ENCODE measurements at places on chromosomes 1 and 21.

- no peak for DNase-seq
Measured at GRCh38 chr1:47351305-47351704, 17.7 kb downstream of the CMPK1 start.

DNA sequence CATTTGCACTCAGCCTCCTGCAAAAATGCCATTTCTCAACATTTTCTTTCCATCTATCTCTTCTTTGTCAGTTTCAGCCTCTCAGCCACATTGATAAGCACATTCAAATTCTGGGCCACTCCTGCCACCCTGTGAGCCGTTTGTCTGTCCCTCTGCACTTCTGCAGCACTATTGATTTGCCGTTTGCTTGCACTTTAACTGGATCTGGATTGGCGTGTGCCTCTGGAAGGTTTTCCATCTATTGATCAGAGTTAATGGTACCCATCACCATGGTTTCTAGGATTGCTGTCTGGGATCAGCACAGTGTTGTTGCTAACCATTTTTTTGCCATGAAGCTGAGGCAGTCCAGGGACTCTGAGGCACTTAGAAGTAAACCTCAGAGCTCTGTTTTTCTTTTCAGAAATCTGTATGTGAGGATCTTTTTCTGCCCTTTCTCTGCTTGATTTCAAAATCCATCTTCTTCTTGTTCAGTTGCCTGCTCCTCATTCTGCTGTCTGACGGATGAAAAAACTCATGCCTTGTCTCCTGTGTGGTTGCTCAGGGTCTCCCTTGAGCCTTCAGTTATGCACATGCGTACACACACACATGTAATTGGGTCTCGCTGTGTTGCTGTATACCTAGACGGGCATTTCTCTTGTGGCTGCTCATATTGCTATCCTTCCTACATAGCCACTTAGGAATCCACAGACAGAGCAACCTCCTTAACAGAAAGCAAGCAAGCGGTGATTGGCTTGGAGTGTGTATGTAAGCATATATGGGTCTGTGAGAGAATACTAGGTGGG, 67.9 kb downstream of the NOS1AP start:
- DNase-seq, result no peak

GRCh38 chr1:145956781-145957442, 905 bp downstream of the LIX1L start:
- DNase-seq, result no peak

- peak; percentile 4 for DNase-seq
Measured at GRCh38 chr1:23673086-23673813, 18.4 kb upstream of the RPL11 start.

- DNase-seq, result no peak
Measured at GRCh38 chr1:86866665-86867064, 47.3 kb downstream of the SELENOF start.

- peak; percentile 1 for DNase-seq
Measured at GRCh38 chr1:1858382-1859086, 32.4 kb downstream of the GNB1 start.

DNA sequence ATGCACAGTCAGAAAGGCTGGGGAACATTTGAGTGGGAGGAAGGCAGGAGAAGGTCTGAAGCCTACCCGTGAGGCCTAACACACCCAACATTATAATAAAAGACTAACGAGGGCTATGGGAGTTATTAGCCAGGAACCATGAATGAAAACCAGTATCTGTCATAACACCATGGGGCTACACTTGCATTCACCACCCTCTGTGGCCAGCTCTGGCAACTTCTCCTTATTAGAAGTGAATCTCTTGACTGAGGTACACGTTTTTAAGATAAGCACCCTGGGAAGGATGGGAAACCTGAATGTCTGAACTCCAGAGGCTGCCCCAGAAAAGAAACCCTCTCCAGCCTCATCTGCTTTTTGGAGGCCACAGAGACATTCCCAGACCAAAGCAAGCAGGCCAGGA, 204.3 kb upstream of the RAB4A start:
- peak; percentile 11 for DNase-seq

GRCh38 chr1:182614796-182615454, 10.7 kb upstream of the RGS16 start:
- DNase-seq, result peak; percentile 68

- DNase-seq, result peak; percentile 20
Measured at GRCh38 chr21:20443558-20444155, 554.6 kb upstream of the NCAM2 start.

- DNase-seq, result no peak
Measured at GRCh38 chr1:174964972-174965361, 34.8 kb upstream of the CACYBP start.

- no peak for DNase-seq
Measured at GRCh38 chr1:59005491-59006288, 221.8 kb upstream of the JUN start.

- DNase-seq, result no peak
Measured at GRCh38 chr1:64848803-64849202, 103.9 kb downstream of the RAVER2 start.

DNA sequence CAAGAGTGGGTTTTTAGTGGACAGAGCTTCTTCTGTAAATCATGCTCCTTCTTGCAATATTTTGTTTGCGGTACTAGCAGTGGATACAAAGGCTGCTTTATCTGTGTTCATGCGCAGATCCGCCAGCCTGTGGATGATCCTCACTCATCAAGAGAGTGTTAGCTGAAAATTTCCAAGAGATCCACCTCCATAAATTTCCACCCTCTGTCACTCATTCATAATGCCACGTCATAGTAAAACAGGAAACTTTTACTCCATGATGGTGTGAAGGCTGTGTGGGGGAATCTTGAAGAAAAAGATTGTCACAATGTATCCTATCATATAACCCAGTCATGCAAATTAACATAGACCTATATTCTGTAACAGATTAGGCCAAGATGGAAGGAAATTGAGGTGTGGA, 4.4 kb upstream of the MAPKAPK2 start:
- no peak for DNase-seq

- DNase-seq, result peak; percentile 92
Measured at GRCh38 chr21:34534522-34534921, 22.5 kb upstream of the KCNE1 start.

- DNase-seq, result no peak
Measured at GRCh38 chr1:56017336-56017735, 562.0 kb downstream of the PLPP3 start.

GRCh38 chr1:2971609-2972008, 49.7 kb upstream of the ACTRT2 start:
- DNase-seq, result no peak

DNA sequence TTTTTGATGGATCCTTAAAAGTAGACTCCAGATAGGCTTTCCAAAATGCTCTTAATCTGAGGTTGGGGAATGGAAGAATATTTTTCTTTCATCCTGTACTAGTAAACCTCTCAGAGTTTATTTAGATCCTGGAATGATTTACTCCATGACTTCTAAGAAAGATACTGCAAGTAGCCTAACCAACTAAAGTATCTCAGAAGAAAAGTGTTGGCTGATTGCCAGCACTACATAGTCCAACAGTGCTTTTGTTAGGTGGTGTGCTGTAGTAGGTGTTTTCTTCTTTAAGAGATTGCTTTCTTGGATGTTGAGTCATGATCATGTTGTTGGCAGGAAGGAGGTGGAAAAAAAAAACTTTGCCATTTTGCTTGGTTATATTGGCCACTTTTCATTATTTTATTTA, 119.8 kb downstream of the OSBPL9 start:
- DNase-seq, result no peak

GRCh38 chr21:20373031-20373430, 625.2 kb upstream of the NCAM2 start:
- DNase-seq, result no peak

DNA sequence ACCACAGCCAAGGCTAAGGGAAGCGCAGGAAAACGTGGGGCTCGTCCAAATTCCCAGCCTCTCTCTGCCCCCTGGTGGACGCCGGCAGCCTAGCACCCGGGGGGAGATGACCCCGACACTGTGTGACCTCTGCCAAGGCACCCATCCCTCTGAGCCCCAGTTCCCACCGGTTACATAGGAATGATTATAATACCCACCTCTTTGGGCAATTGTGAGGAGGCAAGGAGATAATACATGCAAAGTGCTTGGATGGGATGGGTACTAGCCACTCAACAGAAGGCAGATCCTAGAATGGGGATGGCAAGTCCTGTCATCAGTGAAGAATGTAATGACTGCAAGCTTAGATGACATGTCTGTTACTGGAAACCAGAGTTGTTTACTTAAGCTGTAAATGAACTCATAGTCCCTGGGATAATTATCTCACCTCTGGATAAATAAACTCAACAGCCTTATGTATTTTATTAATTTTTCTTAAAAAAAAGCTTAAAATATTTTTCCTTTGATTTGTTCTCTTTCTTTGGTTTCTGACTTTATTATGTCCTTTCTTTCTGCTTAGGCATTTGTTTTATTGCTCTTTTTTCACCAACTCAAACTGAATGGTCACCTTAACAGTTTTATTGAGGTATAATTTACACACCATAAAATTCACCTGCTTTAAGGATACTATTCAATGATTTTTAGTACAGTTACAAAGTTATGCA, 11.3 kb upstream of the BMP8B start:
- peak; percentile 58 for DNase-seq

- DNase-seq, result no peak
Measured at GRCh38 chr1:91736715-91737615, 149.0 kb downstream of the TGFBR3 start.

DNA sequence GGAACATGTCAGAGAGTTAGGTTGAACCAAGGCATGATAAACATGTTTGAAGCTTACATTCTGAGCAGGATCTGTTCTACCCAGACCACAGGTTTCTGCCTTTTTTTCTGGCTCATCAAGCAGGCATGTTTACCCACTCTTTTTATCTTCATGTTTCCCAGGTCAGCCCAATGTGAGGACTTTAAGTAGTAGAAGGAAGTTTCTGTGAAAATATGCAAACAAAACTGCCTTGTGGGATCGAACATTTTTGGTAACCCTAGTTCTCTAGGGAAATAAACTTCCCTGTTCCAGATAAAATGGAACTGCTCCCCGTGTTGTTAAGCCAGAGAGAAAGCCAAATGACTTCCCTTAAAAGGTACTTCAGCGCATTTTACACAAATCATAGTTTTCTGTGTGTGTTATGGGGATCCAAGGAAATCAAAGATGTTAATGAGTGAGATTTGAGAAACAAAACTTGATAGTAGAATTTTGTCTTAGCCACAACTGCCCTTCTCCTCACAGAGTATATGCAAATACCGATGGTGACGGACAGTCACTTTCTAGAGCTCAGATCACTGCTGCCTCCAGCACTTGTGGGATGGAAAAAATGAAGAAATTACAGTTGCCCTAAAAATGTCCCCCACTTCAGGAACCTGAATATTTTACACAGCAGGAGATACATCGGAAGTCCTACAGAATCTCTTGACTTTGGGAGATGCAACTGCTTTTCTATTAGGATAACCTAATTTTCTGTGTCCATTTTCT, 765 bp upstream of the HIPK1 start:
- DNase-seq, result peak; percentile 38

DNA sequence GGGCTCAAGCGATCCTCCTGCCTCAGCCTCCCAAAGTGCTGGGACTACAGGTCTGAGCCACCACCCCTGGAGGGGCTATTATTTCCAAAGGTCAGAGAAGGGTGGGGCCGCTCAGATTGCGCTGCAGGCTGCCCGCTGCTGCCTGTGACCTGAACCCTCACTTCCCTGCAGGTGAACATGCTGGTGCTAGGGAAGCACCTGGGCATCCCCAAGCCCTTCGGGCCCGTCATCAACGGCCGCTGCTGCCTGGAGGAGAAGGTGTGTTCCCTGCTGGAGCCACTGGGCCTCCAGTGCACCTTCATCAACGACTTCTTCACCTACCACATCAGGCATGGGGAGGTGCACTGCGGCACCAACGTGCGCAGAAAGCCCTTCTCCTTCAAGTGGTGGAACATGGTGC, 8.6 kb upstream of the PADI6 start:
- no peak for DNase-seq

- DNase-seq, result no peak
Measured at GRCh38 chr1:90561911-90562310, 155.2 kb downstream of the BARHL2 start.

DNA sequence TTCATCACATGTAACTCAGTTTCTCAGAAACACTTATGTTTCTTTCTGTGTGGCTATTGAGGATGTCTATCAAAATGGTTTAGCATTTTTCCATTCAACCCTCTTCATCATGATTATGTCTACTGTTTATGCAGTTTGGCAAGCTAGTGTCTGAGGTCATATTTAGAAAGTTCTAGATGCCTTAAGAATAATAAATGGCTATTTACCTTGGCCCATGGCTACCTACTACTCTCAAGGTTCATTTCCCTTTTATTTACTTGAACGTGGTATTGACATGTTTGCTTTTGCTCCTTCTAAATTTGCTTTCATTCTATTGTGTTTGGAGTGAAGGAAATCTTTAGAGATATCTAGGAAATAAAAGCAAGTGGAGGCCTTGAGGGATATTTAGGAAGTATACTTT, 193.7 kb upstream of the OLFM3 start:
- no peak for DNase-seq

DNA sequence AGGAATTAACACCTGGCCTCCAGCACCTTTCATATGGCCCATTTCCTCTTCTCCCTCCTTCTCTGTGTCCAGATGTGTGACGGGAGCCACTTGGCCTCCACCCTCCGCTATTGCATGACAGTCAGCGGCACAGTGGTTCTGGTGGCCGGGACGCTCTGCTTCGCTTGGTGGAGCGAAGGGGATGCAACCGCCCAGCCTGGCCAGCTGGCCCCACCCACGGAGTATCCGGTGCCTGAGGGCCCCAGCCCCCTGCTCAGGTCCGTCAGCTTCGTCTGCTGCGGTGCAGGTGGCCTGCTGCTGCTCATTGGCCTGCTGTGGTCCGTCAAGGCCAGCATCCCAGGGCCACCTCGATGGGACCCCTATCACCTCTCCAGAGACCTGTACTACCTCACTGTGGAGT, 5.6 kb downstream of the TMEM61 start:
- DNase-seq, result no peak
